ENCODE measurements at places on chromosomes 3 and 15.

- no peak for DNase-seq
These were observed 361.4 kb upstream of the IL12A start for GRCh38 chr3:159627229-159627628.

GRCh38 chr3:72782521-72782920, 65.7 kb downstream of the SHQ1 start:
- DNase-seq = no peak

DNA sequence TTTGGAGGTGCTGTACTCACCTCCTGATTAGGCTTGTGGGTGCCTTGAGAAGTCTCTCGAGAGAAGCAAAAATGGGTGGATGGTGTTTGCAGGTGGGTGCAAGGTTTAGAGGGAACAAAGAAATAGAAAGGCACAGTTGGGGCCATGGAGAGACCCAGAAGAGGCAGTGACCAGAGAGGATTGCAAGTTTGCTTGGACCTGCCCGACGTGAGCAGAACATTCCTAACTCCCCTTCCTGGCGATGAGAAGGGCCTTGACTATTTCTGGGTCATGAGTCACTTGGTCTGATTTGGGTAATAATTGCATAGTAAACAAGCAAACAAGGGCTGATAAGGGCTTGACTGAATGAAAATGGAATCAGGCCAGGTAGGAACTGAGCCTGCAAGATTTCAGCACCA, 7.0 kb upstream of the CTSH start:
- no peak for DNase-seq

DNA sequence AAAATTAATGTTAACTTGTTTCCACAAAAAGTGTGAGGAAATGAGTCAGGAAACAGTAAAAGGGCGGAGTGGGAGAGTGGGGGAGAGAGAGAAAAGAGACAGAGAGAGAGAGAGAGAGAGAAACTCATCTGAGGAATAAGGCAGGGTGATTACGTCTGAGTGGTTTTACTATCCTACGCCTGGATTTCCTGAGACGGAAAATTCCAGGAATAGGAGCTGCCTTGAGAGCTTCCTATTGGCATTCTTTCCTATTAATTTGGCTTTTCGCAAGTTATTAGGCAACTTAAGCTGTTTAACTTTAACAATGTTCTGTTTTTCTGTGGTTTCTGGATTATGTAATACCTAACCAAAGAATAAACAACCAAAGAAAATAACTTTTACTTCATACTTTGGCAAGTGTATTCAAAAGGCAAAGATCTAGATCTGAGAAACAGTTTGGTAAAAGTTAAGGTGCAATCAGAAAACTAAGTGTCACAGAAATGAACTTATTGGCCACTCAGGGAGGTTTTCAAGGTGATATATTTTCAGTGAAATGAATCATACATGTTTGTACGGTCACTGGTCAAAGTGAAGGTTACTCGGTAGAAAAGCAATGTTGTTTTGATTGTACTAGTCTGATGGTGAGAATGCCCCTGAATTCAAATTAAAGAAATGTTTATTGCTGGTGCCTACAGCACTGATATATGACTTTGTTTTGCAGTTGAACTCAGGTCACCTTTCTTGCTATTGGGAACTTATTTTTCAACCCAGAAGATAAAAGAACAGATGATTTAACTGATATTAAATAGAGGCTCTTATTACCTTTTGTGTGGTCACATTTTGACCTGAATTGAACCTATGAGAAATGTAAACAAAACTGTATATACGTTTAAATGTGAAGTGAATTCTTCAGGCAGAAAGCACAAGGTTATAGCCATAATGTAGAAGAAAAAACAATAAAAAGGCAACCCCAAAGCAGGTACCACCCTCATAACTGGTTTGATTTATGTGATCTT, 39.9 kb upstream of the TNFSF10 start:
- DNase-seq = no peak

- DNase-seq = no peak
These were observed 24.2 kb downstream of the ZXDC start for GRCh38 chr3:126451511-126451910.

DNA sequence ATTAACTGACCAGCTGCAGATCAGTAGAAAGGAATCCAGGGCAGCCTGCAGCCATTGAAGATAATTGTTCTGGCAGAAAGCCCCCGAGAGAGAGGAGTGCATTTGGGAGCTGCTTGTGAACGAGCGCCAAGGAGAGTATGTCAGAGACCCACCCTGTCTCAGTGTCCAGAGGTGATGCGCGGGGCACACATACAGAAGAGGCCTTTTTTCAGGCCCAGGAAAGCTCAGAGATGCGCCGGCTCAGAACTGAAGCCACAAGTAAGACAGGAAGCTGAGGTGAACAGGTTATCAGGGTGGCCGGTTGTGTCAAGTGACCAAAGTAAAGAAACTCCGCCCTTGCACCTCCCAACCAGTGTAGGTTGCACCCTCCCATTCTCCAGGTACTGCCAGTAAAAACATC, 59.8 kb upstream of the HEG1 start:
- no peak for DNase-seq

DNA sequence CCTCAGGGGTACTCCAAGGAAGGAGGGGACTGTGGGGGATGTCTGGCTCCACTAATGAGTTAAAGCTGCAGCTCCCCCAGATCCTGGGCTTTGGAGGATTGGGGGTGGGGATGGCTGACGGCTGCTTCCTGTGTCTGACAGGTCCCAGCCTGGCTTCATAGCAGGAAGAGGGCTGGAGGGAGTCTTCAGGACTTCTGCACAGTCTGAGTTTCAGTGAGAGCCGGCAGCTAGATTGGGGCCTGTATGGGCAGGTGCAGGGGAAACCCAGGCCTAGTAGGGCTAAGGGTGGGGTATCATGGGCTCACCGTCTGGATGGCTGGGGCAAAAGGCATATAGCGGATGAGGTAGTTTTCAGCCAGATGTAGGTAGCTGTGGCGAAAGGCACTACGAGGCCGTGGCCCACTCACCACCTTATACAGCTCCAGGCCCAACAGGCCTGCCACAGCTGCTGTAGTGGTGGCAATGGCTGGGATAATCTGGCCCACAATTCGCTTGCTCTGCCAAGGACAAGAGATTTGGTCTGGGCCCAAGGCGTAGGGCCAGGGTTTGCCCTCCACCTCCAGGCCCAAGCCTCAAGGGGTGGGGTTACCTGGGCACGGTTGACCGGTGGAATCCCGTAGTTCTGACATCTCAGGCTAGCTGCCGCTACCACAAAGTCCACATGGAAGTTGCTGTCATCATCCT, 4.5 kb downstream of the INKA1 start:
- no peak for DNase-seq

DNA sequence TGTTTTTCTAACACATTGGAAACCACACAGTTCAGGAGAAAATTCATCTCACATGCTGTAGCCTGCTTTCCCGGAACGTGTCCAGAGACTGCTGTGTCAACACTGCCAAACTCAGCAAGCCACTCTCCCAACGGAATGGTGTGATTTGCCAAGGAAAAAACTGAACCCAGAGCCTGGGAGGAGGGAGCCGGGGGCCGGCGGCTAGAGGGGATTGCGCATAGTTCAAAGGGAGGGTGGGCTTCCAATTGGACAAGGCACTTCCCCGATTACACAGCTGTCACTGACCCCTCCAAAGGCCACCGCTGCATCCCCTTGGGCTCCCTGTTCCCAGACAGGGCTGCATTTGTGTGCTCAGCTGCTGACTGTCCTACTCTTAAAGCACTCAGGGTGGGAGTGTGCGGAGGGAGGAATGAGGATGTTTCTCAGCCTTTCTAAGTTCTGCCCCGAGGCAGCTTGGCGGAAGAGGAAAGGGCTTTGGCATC, 256.2 kb downstream of the ZNF621 start:
- DNase-seq = no peak

GRCh38 chr15:73924171-73924921, 1.9 kb upstream of the LOXL1 start:
- DNase-seq = no peak

DNA sequence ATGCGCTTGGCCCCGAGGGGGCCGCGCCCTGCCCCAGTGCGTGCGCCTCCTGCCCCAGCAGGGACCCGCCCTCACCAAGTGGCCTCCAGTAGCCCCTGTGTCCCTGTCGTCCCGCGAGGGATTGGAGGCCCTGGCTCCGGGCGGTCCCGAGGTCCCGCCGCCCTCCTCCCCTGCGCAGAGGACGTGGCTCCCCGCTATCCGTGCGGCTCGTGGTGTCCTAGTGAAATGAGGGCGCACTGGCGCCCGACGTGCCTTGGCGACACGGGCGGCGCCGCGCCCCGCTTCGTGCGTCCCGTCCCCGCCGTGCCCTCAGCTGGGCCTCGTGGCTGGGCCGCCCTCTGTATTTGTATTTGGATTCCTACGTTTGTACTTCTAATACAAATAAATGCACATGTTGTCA, 557.5 kb downstream of the OCA2 start:
- DNase-seq = no peak

- no peak for DNase-seq
These were observed 73.0 kb upstream of the TPM1 start for GRCh38 chr15:62969442-62970089.

- DNase-seq = peak; percentile 50
These were observed 61.0 kb upstream of the ANKRD28 start for GRCh38 chr3:15858547-15859506.

- DNase-seq = no peak
These were observed 384.7 kb downstream of the NTRK3 start for GRCh38 chr15:87871731-87872320.

DNA sequence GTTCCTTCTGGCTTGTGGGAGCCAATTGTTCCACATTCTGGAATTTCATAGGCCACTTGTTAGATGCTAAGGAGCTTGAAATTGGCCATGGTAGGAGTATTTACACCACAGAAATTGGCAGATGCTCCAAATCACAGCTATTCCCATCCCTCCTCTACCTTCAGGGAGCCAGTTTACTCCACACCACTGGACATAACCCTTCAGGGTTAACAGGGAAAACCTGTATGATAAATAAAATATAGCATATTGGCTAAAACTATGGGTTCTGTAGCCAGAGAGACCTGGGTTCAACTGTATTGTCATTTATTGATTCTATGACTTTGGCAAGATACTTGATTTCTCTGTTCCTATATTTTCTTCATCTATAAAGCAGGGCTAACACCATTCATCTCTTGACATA, 384.2 kb upstream of the PROK2 start:
- DNase-seq = no peak

DNA sequence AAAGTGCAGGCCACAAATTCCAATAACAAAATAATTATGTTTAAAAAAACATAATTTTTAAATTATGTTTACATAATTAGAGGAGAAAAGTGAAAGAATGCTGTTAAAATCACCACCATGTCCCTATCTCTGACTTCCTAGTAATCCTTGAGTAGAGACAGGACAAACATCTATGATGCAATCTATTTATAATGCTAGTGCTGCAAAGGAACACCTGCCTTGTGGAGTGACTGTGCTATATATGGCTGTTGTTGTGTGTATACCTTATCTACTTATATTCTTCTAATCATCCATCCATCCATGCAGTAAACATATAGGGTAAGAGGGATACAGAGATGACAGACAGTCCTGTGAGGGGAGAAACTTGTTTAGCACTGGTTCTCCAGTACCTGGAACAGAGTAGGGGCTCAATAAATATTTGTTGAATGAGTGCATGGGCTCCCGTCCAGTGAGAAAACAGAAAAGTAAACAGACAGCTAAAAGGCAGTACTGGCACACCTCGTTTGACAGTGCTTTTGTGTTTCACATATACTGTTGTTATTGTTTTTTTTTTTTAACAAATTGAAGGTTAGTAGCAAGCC, 229.3 kb upstream of the UBE2E1 start:
- no peak for DNase-seq

DNA sequence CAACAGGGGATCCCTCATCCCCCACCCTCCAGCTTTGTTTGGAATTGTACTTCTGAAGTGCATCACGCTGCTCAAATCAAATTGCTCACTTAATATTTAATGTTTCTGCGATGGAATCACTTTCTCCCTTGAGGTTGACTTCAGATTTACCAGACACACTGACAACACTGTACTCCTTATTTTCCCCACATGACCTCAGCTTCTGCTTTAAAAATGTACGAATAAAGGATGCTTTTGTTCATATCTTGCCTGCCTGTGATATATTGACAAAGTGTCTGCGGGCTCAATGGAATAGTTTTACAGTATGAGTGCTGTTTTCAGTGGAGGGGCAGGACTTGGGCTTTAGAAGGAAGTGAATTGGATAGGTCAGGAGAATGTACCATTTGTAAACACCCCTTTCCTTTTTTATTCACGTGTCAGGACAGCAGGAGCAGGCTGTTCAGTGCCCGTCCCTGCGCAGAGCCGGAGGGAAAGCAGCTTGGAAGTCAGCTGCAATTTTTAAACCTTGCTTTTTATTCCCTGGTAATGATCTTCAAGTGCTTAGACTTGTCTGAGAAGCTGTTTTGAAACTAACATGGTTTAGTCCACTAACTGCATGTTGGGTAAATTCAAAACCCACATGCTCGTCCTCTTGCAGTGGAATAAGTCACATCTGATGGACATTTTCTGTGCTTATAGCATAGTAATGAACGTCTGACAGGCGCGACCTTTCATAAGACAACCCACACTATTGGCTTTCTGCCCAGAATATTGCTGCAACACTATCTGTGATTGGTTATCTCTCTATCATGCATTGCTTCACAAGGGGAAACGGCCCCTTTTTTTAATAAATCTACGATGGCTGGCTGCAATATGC, 29.9 kb downstream of the MBNL1 start:
- no peak for DNase-seq

DNA sequence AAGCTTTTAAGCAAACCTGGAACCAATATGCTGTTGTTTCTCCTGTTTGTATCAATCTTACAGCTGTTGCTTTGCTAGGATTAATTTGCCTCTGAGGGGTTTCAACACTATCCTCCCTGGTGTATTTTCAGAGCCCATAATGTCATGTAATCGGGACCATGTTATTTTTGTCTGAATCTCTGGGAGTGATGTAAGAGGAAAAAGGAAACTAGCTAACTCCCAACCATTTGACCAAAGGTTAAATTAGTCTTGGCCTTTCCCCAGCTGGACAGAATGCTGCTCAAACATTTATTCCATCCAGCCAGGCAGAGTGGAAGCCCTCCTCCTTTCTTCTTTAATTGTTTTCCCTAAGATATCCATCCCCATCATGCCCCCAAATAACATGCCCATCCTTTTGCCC, 142.2 kb downstream of the ALDH1A2 start:
- no peak for DNase-seq

DNA sequence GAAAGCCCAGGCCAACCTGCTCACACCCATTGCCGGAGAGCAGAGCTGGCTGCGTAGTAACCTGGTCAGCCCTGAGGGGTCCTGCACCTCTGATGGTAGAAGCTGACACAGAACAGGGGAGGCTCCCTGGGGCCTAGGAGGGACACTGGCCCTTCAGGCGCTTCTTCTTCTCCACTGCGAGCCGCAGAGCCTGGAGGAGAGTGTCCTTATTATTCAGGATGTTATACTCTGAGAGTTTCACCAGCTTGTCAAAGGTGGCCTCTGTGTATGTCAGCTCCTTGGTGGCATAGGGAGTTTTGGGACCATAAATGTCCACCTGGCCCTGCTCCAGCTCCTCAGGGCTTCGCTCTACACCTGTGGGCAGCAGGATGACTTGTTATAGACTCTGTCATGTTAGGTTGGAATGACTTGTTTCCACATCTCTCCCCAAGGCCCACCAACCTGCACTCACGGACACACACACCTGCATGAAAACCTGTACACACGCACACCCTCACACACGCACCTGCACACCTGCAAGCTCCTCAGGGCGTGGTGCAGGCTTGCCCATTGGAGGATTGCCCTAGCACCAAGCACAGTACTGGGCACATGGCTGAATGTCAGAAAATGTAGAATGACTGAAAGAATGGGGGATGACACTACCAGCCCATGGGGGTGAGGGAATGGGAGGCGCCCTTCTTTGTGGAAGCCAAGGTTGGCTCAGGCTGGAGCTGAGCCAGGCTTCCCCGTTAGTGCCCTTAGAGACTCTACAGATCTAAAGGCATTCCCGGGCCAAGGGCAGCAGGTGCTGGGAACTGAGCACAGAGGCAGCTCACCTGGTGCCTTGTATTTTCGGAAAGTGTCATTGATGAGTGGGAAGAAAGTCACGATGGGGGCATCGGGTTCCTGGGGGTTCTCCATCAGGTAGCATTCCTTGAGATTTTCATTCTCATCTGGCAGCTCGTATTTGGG, 11.5 kb upstream of the EHD4 start:
- no peak for DNase-seq
